ENCODE measurements at places on chromosomes 5 and 9.

DNA sequence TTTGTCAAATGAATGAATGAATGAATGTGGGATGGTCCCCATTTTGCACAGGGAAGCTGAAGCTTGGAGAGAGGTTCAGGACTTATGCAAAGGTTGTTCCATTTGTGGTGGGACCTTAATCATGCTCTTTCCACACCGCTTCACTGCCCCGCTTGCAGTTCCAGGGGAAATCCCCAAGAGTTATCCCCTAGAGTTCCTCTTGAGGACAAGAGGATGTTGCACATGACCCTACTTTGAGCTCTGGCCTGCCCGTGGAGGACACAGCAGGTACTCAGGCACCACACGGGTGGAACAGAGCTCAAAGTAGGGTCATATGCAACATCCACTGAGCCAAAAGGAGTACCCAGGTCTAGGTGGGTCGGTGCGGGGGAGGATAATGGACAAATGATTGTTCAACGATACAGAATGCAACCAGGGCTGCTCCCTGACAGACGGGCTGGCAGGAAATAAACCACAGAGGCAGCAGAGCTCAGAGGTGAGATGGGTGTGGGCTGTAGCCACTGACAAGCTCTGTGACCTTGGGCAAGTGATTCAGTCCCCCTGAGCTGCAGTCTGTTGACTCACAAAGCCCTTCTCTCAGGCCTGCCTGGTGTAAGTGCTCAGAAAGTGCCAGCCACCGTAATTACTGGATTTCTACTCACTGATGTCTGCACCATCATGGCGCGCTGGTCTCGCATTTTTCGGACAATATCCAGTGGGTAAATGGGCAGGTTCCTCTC is 60.3 kb upstream of the EPB41L4B start:
- DNase-seq, result no peak

- no peak for DNase-seq
Observed at GRCh38 chr5:169126481-169127021, 174.4 kb downstream of the SLIT3 start.

- DNase-seq, result no peak
Observed at GRCh38 chr5:173490681-173491080, 125.8 kb downstream of the BOD1 start.

- no peak for DNase-seq
Observed at GRCh38 chr5:9831823-9832222, 201.7 kb upstream of the TAS2R1 start.

DNA sequence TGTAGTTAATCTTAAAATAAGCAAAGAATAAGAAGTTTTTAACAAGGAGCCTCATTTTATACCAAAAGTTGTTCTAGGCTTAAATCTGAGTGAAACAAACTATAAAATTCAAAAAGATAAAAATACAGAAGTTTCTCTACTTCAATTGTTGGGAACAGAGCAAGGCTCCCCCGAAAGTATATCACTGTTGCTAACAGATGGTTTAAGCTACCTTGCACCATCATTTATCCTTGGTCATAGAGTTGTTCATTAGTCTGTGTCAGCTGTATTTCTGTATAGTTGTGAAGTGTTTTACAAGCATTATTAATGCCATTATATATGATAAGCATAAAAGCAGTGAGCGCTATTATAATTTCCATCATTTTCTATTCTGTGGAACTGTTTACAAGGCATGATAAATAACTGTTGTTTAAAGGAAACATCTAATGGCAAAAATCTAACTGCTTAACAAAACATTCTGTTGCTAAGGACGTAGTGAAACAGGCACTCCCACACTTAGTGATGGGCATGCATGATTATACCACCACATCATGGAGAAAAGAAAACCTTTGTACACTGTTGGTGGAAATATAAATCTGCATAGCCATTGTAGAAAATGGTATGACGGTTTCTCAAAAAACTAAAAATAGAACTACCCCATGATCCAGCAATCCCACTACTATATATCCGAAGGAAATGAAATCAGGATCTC is 23.3 kb upstream of the ACO1 start:
- no peak for DNase-seq

DNA sequence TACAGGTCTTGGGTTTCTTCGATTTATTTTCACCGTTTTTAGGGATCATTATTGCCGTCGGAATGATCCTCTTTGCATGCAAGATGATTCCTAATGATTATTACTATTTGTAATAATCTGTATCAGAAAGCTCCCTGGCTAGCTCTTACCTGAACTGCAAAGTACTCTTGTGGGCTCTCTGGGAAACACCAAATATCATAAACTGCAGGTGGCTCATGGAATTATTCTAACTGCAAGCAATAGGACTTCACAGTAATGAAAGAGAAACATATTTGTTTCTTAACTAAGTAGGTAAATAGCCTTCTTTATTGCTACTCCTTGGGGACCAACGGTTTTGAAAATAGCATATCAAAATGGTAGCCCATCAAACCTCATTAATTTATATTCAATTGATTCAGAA is 219.4 kb downstream of the NFIB start:
- no peak for DNase-seq

- no peak for DNase-seq
Observed at GRCh38 chr9:104977580-104977979, 49.6 kb upstream of the ABCA1 start.

DNA sequence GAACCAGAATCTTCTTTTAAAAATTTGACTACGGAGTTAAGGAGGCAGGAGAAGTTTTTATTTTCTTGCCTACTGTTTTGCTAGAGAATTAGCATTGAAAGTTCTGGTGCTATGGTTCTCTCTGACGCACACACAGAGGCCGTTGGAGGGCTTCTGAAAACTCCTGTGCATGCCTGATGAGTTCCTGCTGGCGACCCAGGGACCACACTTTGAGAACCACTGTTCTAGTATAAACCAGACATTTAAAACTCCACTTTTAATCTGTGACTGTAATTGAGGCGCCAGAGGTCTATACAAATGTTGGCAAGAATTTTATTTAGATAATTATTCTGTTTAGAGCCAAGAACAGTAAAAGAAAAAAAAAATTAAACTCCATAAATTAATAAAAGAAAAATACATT is 99.5 kb upstream of the OTULINL start:
- no peak for DNase-seq

- DNase-seq, result no peak
Observed at GRCh38 chr9:76716085-76716672, 48.1 kb upstream of the PCA3 start.

GRCh38 chr9:116151966-116152381 is 1.6 kb upstream of the PAPPA start:
- DNase-seq, result no peak

- DNase-seq, result peak; percentile 73
Observed at GRCh38 chr5:55344392-55344992, 36.7 kb downstream of the MTREX start.

- no peak for DNase-seq
Observed at GRCh38 chr5:139416651-139417050, 12.8 kb upstream of the SPATA24 start.

DNA sequence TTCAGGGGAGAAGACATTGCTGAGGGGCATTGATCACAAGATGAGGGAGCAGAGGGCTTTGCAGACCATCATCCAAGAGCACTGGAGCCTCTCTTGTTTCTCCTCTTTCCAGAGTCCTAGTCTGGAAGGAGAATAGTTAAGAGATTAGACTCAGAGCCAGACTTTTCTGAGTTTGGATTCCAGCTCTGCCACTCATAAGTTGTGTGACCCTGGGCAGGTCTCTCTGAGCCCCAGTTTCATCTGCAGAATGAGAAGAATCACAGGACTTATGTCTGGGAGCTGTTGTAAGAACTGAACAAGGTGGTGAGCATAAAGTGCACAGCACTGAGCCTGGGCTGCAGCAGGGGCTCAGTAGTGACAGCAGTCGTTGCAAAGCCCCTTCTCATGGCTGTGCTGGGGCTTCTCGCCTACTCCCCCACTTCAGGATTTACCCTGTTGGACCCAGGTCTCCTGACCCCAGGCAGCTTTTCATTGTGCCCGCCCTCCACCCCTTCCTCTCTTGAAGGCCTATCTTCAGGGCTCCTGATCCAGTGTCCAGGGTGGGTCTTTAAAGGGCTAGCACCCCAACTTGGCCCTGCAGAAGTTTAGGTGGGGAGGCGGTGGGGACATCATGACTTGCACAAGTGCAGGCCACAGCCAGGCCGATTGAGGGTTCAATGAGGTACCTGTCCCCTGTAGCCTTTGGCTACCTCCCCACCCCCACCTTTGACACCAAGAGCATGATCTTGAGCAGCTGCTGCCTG is 1.5 kb downstream of the SYNPO start:
- DNase-seq, result no peak

DNA sequence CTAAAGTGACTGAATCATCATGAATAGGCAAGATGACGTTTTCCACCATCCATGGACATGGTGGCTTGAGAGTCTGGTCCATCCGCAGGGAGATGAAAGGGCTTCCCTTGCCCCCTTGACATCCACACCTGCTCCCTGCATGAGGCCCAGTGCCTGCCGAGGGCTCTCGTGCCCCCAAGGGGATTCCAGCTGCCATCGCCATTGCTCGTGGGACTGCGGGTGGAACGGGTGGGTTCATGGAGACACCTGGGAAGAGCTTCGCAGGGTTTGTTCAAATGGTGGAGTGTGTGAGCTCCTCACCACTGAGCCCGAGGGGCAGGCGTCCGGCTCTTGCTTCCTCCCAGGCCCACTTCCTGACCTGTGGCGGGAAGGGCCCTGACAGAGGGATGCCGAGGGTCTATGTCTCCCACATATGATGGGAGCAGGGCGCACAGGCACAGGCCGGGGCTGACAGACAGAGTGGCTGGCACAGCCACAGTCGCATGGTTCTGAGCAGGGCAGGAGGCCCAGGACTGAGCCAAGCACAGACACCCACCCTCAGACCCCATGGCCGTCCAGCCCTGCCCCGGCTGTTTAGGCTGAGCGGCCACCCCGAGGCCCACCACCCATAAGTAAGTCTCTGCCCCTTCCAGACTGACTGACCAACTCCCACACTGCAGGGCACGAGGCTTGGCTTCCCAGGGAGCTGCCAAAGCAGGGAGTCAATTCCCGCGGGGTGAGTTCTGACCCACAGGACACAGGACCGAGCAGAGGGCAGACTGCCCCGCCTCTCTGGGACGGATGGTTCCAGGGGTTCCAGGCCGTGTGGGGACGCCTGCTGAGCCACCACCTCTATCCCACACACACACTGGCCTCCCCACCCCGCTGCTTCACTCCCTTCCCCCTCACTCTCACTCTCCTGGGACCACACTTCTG is 70.0 kb upstream of the PPP1R26 start:
- no peak for DNase-seq

- DNase-seq, result peak; percentile 72
Observed at GRCh38 chr9:131736431-131736830, 3.4 kb downstream of the RAPGEF1 start.

DNA sequence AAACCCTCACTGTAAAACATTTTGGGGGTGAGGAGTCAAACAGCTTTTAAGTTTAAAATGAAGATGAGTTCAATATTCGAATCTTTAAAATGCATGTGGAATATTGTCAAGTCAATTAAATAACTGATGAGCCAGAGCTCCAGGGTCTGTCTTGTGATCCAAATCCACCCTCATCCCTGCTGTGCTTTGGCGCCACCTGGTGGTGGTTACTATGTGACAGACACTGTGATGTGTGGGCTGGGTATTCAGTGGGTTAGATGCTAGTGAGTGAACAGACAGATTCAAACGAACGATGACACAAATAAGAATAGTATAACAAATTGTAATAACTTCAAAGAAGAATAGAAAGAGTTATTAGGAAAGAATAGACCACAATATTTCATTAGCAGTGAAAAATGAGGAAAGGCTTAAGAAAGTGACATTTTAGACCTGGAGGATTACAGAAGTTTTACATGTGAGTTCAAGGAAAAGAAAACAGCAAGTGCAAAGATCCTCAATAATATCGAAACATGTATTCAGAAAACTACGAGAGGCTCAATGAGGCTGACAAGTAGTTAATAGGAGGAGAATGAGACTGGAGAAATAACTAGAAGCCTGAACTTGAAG is 51.4 kb upstream of the CHSY3 start:
- DNase-seq, result peak; percentile 85

DNA sequence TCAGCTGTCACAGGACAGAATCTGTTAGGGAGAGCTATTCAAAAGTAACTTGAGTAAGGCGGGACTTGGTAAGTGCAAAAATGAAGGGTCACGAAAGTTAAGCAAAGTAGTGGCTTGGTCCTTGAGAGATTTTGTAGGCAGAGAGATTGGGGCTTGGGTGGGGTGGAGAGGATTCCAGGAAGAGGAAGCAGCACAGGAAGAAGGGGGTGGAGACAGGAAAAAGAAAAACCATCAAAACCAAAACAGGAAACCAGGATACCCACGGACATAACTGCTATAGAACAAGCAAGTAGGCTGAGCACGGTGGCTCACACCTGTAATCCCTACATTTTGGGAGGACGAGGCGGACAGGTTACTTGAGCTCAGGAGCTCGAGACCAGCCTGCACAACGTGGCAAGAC is 3.7 kb downstream of the ROPN1L start:
- DNase-seq, result no peak

DNA sequence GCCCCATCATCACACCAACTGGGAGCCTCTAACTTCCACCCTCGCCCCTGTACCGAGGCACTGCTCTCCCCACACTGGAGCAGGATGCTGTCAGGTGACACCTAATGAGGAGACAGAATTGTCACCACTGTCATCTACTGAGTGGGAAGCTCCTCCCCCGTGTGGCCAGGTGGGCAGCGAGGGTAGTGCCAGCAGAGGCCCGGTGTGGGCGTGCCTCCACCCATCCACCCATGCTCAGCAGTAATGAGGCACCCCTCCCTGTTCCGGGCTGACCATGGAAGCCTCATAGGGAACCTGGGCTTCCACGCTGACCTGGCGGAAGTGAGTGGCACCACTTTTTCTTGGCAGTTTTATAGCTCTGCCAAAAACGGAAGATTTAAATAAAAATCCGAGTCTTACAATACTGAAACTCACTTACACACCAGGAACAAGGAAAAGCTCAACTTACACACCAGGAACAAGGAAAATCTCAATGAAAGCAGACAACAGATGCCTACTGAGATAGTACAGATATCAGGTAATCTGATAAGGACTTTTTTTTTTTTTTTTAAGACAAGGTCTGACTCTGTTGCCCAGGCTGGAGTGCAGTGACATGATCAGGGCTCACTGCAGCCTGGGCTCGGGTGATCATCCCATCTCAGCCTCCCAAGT is 30.6 kb upstream of the ASS1 start:
- no peak for DNase-seq

GRCh38 chr5:159854916-159855315 is 61.4 kb upstream of the ADRA1B start:
- DNase-seq, result no peak

- DNase-seq, result no peak
Observed at GRCh38 chr5:72204946-72205345, 97.7 kb downstream of the MAP1B start.

DNA sequence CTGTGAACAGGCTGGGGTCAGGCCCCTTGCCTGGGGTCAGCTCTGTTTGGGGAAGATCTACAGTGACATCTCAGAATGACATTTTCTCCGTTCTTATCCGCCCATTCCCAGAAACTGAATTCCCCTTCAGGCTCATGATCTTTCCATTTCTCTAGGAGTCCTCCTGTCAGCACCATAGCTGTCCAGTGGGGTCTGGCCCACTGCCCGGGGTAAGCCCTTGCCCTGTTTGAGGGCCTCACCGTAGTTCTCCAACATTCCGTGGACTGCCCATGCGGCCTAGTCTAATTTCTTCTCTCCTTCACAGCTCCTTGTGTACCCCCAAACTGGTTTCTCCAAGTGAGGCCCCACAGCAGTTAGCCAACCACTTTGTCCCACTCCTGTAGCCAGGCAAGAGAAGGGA is 68.4 kb downstream of the ENTREP1 start:
- DNase-seq, result no peak
